T-helper 22 cell (primary cell): ENCODE measurements at places on chromosomes 16 and 17.

- no peak for DNase-seq
These were observed 11.0 kb downstream of the FBRS start for GRCh38 chr16:30669026-30669902.

DNA sequence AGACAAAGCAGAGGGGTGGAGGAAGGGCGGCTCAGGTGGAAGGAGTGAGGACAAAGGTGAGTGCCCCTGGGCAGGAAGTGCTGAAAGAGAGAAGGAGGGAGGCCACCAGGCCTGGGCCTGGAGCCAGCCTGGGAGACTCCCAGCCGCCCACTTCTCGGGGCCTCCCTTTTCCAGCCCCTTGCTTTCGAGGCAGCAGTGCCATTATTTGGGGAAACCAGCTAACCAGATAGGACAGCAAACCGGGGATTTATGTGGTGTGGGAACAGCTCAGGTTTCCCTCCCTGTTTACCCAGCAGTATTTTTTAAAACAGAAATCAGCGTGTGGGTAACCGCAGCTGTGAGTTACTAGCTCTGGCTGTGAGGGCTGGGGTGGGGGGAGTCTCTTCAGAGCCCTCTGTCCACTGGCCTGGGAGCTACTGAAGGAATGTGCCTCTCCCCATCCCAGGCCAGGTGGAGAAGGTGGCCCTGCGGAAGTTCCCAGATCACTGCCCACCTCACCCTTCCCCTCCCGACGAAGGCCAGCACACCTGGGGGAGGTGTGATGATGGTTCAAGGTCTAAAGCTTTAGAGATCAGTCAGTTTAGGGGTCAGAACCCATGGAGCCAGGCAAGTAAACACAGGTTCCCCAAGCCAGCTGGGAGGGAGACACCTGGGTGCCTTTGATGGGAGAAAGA, 8.4 kb upstream of the MEOX1 start:
- DNase-seq = no peak

DNA sequence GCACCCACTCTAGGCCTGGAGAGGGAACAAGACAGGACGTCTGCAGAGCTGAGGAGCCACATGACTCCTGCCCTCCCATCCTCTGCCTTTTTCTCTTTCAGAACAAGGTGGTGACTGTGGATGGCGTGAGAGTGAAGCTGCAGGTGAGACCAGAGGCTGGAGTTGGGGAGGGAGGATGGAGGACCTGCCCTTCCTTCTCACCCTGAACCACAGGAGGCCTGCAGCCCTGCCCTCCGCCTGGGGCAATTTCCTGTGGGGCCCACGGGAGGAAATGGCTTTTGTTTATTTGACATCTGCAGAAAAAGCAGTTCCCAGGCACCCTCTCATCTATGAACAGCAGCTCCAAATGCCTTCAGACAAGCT, 5.1 kb downstream of the RAB37 start:
- DNase-seq = no peak

DNA sequence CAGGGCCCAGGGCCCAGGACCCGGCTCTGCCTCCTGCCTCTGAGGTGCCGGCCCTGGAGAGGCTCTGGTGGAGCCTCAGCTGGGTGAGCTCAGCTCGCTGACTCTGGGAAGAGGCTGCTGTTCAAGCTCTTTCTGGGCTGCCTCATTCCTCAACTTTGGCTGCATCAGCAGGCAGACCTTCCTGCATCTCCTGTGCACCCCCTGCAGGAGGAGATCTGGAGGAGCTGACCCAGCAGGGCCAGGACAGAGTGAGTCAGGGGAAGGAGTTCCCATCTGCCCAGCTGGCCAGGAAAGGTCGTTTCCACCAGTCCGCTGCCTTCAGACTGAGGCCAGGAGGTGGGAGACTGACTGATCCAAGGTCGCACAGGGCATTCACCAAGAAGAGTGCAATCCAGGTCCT, 10.7 kb downstream of the CRHR1 start:
- no peak for DNase-seq
